Mucosa of gallbladder (tissue), 1 donor: ENCODE measurements at places on chromosomes 7 and 10. TPM values are rescaled to one million over a fixed set of nuclear protein-coding genes. Genes with fewer than 3 reads are reported as not detected.

Gene AOC1
- 8.4 TPM for total RNA-seq

Gene HKDC1
- total RNA-seq: 41.2 TPM

Gene C10orf62
- total RNA-seq: 1.0 TPM

Gene PNLIP
- total RNA-seq: 5.4 TPM

GRCh38 chr7:35781200-35781701 lies 19.6 kb upstream of the SEPTIN7 start:
- no peak for DNase-seq

DNA sequence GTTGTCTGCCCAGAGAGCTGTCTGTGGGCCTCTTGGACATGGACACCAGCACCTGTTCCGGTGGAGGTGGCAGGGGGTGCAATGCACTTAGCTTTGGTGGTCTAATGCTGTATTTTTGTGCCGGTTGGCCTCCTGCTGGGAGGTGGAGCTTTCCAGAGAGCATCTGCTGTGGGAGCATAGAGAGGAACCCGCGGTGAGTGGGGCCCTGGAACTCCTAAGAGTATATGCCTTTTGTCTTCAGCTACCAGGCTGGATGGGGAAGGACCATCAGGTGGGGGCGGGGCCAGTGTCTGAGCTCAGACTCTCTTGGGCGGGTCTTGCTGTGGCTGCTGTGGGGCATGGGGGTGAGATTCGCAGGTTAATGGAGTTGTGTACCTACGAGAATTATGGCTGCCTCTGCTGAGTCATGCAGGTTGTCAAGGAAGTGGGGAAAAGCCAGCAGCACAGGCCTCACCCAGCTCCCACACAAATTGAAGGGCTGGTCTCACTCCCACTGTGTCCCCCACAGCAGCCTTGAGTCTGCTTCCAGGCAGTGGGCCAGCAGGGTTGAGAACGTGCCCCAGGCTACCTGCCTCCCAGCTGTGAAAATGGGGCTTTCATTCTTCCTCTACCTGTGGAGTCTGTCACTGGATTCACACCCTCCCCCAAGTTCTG lies 29.0 kb downstream of the JAKMIP3 start:
- no peak for DNase-seq

GRCh38 chr7:129845972-129846327 lies 106.8 kb downstream of the UBE2H start:
- DNase-seq: no peak

GRCh38 chr10:12098966-12099365 lies 30.2 kb downstream of the DHTKD1 start:
- DNase-seq: no peak

DNA sequence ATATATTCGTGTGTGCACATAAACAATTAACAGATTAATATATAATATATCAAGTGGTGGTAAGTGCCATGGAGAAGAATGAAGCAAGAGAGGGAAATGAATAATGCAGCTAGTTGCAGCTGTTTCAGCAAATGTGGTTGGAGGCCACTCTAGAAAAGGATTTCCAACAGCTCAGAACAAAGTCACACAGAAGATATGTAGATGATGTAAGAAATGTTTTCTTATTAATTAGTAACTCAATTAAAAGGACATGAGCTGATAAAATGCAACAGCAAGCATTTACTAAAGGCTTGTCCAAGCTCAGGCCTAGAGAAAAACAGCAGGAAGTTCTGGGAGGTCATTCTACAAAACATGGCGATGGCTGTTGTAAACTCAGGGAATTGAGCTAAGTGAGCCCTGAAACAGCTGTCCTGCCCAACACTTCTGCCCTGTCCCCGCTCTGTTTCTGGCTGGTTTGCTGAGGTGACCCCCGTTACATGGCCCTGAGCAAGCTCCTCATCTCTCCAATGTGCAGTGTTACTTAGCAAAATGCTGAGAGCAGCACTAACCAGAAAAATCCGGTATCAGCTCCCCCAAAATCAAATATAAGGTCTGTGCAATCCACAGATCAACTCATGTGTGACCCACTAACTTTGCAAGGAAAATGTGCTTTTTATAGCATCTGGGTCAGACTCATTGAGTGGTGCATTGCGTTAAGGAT lies 23.4 kb upstream of the C10orf67 start:
- no peak for DNase-seq

DNA sequence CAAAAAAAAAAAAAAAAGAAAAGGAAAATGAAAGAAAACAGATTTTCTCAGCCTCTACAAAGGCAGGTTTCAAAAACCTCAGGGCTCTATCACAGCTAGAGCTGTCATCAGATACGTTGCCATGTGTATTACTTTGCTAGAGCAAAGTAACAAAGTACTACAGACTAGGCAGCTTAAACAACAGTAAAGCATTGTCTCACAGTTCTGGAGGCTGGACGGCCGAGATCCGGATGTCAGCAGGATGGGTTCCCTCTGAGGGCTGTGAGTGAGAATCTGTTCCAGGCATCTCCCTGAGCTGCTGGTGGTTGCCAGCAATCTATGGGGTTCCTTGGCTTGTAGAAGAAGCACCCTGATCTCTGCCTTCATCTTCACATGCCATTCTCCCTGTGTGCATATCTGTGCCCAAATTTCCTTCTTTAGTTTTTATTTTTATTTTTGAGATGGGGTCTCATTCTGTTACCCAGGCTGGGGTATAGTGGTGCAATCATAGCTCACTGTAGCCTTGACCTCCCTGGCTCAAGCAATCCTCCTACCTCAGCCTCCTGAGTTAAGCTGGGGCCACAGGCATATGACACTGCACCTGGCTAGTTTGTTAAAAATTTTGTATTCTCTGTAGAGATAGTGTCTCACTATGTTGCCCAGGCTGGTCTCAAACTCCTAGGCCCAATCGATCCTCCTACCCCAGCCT lies 48.9 kb upstream of the KDM7A start:
- no peak for DNase-seq

DNA sequence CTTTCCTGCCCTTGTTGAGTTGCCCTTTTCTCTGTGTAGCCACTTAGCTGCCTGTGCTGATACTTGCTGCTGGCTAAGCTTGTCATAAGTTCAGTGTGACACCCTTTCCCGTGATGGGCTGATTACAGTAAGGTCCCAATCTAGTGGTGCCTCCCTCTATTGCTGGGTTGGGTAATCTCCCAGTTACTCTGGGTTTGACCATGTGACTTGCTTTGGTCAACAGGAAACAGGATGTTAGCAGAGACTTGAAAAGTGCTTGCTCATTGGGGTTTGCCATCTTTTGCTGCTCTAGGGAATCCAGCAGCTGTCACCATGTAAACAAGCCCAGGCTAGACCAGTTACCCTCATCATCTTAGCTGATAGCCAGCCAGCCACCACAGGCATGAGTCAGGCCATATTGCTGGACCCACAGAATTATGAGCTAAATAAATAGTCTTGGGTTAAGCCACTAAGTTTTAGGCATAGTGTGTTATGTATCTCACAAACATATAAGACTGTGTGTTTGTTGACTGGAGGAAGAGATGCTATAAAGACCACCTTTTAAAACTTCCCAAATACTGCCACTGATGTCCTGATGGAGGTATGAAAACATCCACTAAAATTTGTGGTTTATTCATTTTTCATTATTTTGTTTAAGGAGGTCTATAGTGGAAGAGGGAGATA lies 4.0 kb upstream of the LEP start:
- no peak for DNase-seq

GRCh38 chr7:82312646-82313045 lies 130.9 kb downstream of the CACNA2D1 start:
- DNase-seq: no peak

DNA sequence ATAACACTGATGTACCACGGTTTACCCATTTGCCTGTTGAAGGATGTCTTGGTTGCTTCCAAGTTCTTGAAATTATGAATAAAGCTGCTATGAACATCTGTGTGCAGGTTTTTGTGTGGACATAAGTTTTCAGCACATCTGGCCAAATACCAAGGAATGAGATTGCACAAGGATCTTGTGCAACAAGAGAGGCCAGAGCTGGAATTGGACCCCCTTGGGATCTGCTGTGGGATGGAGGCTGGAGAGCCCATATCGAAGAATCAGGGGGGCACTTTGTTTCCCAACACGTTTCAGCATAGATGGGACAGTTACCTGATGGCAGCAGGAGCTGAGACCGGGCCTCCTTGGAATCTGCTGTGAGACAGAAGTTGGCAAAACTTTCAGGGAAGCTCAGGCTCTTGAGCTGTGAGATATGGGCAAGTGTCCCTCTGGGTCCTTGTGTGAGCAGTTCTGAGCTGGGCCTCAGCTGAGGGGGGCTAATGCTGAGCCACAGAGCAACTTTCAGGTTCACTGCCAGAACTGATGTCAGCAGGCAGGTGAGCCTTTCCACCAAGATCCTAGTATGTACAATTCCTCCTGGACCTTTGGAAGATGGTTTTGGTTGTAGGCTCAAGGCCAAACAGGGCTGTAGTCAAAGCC lies 115.2 kb upstream of the RAB18 start:
- no peak for DNase-seq

- peak; percentile 11 for DNase-seq
These were observed 448 bp upstream of the SRPK2 start for GRCh38 chr7:105389088-105389650.

DNA sequence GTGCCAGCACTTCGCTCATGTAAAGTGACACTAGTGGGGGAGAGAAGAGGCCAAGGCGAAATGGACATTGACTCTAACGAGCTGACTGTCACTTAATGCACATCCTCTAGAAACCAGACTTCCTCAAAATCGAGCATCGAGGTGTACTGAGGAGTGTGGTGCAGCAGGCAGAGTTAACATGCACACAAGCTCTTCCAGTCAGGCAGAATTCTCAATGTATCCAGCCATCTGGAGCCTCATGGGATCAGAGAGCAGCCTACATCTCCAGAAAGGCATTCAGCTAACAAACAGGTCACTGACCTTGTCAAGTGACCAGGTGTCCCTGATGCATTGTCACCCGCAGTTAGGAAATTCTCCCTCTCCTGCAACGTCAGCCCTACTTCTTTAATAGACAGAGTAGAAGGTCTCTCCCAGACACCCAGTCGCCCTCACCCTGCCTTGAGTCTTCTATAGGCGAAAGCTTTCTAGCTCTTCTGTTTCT lies 259.8 kb upstream of the AOAH start:
- DNase-seq: no peak

DNA sequence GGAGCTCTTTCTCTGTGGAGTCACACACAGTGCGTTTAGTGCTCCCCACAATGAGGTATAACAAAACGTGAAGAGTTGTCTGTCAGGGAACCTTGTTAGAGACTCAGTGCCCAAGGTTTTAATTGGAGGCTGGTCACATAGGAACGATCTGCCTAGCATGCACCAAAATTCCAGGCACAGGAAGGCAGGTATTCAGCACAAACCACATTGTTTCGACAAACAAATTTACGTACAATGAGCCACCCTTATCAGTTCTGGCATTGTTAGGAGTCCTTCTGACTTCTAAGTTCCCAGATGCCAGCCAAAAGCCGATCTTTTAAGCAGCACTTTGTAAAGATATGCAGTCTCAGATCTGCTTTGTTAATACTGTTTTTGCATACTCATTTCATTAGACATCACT lies 414.2 kb upstream of the MTPN start:
- no peak for DNase-seq

- peak; percentile 50 for DNase-seq
These were observed 116.2 kb upstream of the AFAP1L2 start for GRCh38 chr10:114520453-114520852.

DNA sequence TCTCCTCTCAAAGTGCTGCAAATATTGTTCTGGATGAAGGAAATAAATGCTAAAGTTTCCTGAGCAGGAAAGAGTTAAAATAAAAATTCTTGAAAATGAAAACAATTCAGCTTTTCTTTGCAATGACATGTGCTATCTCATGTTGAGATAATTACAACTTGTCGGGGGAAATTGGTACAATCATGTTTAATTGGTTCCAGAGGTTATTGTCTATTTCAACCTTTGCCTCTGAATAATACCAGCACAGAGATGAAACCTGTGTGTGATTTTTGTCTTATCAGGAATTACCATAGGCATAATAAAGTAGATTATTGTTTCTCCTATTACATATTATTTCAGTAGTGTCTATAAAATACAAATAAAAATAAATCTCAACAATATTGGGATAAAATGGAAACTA lies 305.0 kb downstream of the XPNPEP1 start:
- DNase-seq: no peak

DNA sequence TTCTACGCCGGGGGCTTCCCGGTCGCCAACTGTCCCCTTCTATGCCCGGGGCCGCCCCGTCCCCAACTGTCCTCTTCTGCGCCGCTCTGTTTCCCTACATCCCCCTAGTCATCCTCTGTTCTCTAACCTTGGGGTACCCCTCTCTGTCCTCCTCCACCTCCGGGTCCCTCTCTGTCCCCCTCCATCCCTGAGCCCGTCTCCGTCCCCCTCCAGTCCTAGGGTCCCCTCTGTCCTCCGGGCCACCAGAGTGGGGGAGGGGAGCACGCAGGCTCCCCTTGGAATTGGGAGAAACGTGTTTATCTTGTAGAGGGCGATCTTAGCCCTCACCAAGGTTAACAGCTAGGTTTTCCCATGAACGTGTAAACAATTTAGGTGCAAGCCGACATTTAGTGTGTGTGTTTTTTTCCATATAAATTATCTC lies 852 bp upstream of the KLF6 start:
- DNase-seq: no peak

GRCh38 chr10:113232928-113233511 lies 283.0 kb downstream of the TCF7L2 start:
- DNase-seq: no peak
